Stimulated activated naive CD8-positive, alpha-beta T cell treated with anti-CD3 and anti-CD28 coated beads, Interleukin-15, amount 100 ng/mL, for 72 hours (primary cell): ENCODE measurements at places on chromosomes 3 and 15.

DNA sequence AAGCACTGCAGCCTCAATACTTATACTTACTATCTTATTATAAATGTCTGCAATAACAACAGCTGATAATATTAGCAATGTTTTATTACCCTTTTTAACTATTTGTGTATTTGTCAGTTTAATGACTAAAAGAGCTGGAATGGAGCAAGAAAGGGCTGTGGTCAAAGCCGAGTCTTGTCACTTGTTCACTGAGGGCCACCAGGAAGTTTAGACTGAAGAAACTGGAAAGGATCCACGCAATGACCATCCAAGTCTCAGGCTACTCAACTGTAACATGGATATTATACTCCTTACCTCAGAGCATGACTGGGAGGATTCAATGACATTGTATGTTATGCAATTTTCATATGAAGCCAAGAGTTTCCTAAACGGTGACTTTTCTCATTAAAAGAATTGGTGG lies 90.4 kb downstream of the TJP1 start:
- no peak for DNase-seq

DNA sequence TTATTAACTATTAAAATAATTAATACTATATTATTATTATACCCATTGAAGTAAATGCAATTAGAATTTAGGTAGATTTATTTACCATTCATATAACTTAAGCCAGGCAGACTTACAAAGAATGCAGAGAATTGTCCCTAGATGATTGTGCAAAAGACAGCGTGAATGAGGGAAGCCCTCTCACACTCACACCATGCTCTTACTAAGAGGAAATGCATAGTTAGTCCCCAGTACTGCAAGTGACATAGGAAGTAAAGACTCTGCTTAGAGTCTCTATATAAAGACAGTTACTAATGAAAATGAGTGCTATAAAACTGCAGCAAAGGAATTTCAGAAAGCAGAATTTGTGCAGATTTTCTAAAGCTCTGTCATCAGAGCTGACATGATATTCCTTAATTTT lies 270.4 kb downstream of the ZBBX start:
- DNase-seq = no peak

DNA sequence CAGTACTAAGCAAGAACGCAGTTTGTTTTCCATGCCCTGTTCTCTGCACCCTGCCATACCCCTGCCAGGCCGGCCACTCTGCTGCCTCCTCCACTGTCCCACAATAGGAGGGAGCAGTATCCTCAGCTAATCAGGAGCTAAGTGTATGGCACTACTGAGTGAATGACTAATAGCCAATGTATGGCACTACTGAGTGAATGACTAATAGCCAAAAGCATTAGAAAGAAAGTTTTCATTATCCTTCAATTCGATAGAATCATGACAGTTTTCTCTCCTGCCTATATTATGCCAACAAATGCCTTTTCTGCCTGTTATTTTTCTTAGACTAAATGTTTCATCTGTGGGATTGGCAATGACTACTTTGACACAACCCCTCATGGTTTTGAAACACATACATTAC lies 107.5 kb upstream of the CHRM5 start:
- no peak for DNase-seq

DNA sequence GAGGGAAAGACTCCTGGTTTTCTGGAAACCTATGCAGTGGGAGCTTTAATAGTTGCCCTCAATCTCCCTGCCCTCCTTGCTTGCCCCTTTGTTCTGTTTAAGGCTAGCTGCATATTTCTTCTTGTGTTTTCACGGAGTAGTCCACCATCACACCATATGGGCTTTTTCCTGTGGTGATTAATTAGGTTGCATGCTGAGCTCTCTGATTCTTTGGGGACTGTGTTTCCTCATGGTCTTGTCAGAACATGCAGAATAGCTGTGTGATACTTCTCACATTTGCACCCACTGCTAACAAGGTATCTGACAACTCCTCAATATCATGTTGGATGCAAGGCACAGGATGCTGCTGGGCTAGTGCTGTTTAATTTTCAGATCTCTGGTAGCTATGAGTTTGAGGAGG lies 139.6 kb downstream of the PTPRG start:
- no peak for DNase-seq

DNA sequence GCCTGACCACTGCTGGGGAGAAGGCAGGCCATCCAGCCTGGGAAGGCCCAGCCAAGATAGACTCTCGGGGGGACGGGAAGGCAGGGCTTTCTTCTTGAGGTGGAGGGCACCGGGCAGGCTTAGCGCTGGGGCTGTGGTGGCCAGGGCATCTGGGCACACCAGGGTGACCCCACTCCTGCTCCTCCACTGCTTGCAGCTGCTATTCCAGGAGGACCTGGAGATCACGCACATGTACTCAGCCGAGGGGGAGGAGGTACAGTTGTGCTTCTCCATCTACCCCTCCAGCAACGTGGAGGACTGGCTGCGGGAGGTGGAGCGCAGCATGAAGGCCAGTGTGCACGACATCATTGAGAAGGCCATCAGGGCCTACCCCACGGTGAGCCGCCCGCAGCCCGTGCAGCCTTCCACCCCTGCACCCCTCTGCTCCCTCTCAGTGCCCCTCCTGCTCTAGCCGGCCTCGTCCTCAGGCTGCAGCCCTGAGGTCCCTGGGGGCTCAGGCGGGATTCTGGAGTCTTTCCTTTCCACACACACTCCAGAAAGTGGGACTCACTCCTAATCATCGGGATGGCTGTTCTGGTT lies 42.3 kb downstream of the DNAH1 start:
- no peak for DNase-seq

GRCh38 chr3:194690501-194691372 lies 5.1 kb downstream of the FAM43A start:
- no peak for DNase-seq
